Right forelimb (tissue), 1 donor: ENCODE measurements at places on chromosomes 12 and 14.

DNA sequence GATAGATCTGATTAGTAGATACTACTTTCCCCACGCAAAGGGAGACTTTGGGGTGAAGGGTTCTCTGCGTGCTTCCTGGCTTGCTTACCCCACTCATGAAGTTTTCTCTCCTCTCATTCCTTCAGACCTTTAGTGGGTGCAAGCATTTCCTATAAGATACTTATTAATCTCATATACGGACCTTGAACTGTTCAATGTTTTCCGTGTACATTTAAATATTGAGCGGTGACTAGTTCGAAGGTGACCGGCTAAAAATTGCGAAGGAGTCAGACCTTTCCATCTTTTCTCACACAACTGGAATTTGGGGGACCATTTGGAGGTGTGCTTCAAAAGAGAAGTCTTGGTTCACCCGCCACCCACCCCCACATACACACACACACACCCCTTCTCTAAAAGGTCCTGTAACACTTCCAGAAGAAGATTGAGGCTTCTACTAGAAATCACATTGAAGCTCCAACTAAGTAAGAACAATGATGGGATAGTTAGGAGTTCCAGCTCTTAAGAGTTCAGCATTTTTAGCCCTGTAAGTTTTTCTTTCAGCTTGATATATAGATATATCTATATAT, 6.1 kb upstream of the FOXG1 start:
- no peak for DNase-seq

DNA sequence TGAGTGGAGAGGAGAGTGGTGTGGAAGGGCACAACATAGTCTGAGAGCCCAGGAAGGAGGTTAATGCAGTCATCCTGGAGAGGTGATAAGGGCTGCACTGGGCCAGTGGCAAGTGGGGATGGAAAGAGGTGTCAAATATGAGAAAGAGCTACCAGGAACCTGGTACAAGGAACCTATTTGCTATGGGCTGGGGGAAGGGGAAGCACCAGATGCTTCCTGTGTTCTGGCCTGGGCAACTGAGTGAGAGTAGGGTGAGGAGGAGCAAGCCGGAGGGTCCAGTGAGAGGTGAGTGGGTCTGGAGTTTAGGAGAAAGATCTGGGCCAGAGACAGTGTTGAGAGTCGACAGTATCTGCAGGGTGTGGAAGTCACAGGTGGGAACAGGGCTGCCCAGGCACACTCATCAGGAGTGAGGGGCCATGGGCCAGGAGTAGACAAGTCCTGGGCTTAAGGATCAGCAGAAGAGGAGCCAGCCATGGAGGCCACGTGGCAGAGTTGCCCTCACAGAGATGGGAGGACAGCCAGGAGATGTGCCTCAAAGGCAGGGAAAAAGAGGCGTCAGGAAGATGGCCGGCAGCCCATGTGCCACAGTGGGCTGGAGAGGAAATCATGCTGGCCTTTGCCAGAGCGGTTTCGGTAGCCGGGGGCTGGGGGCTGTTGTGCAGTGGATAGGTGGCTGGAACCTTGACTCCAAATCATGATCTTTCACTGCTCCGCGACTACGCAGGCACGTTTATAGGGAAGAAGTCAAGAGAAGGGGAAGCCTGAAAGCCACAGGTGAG, 2.9 kb upstream of the AQP6 start:
- no peak for DNase-seq

- DNase-seq = no peak
Observed at GRCh38 chr12:1630827-1631591, 2.0 kb downstream of the WNT5B start.

DNA sequence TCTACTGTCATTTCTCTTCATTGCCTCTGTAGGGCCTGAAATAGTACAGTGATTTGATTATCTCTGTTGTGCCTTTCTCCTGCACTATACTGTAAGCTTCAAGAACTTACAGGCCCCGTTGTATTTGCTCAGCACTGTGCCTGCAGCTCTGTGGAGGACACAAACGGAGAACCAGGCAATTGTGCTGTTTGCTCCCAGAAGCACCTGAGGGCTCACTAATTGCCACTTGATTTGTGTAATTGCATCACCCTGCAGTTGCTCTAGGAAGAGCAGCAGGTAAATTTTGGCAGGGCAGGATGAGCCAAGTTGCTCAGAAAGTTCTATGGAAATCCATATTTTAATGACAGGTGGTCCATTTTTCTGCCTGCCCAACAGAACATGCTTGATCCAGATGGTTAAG, 11.6 kb upstream of the KRT82 start:
- no peak for DNase-seq

DNA sequence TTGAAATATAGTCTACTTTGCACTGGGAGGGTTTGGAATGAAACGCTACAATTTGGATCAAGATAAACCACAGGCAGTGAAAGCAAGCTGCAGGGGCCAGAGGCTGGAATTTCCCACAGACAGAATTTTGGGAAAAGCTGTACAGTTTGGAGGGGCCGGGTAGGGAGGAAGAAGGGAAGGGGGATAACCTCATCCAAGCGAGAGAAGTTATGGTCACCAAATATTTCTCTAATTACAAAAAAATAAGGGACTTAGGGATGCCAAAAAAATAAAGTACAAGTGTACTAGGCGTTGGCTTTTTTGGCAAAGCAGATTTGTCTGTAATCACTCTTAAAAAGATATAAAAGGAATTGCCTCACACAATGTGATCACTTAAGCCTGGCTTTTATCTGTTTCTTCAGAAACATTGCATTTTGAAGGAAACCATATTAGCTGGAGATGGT, 31.2 kb upstream of the ADGRD1 start:
- no peak for DNase-seq
